Type B pancreatic cell (in vitro differentiated cells): ENCODE measurements at places on chromosomes 2 and 18.

DNA sequence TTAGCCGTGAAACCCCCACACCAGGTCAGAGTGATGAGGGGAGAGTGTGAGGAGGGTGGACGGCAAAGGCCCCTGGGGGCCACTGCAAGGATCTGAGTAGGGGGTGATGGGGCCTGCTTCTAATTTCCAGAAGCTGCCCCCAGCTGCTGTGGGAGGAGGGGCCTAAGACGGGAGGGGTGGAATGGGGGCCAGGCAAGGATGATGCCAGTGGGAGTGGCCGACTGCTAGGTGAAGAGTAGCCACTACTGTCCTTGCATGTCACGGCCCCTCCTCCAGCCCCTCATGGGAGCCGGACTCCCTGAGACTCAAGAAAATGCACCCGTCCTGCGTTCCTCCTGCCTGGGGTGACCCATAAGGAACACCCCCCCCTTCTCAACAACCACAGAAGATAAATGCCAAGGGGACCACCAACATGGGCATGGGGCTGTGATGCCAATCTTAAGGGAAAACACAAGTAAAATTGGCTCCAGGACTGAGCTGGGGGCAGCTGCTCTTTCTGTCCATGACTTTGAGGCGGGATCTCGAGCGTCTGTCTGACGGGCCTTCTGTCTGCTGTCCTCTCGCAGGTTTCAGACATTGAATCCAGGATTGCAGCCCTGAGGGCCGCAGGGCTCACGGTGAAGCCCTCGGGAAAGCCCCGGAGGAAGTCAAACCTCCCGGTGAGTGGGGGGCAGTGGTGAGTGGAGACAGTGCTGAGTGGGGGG, 24.2 kb upstream of the PRLH start:
- DNase-seq = no peak

- DNase-seq = no peak
Measured at GRCh38 chr2:186535861-186536260, 49.8 kb downstream of the ZC3H15 start.

GRCh38 chr2:10909050-10909995, 2.4 kb upstream of the KCNF1 start:
- DNase-seq = no peak

- no peak for DNase-seq
Measured at GRCh38 chr18:55142410-55142809, 183.1 kb upstream of the CCDC68 start.

DNA sequence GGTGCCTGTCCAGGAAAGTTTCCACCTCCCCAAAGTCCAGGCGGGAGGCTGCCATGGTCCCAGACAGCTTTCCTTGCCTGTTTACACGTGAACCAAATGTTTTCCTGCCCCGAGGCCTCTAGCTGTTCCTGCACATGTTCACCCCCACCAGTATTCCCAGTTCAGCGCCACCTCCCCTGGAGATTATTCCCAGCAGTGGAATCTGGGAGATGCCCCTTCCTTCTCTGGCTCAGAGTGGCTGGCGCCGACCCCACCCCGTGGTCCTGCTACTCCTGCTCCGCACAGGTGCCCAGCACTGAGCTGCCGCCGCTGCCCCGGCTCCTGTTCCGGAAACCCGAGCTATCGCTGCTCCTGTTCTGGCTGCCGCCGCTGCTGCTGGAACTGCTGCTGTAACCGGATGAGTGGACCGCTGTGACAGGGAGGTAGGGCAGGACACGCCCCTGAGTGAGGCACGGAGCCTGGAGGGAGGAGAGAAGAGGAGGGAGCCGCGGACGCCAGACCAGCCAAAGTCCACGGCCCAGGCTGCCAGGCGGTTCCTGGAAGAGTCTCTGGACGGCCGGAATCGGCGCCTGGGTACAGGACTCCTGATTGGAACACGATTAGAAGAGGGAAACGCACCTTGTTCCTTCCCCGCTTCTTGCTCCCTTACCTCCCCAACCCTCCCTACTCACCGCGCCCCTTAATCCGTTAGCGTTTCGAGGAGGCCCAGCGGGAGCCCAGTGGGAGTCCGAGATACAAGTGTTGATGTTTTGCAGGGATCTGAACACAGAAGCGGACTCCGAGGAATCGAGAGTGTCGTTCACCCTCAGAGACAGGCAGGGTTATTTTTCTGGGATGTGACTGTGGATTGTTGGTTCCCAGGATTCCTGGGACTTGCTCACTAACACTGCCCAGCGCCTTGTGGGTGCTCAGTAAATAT, at the start of gene PDE11A:
PDE11A (minus strand) TSS at position 395 of the 919 bp plus-strand sequence; CDS start at position 55, 340 bp downstream.
- peak; percentile 80 for DNase-seq

DNA sequence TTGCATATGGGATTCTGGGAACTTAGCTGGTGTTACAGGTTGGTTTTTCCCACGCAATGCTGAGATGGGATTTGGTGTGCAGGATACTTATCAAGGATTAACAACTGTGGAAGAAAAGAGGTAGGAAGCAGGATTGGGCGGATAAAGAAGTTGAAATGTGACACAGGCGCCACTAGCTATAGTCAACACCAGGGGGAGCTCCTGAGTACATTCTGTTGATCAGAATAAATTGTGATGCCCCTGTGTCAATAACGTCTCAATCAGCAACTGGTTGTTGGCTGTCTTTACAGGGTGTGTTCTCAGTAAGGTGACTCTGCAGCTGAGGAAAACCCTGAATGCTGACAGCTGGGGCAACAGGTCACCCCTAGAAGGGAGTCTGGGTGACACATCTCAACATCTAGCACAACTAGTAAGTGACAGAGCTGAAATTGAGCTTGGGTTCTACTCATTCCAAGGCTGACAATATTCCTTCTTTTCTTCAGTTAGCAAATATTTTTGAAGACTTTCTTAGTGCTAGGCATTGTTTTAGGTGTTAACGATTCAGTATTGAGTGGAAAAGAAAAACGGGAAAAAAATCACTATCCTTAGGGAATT, 143.0 kb downstream of the ARL6IP6 start:
- no peak for DNase-seq

DNA sequence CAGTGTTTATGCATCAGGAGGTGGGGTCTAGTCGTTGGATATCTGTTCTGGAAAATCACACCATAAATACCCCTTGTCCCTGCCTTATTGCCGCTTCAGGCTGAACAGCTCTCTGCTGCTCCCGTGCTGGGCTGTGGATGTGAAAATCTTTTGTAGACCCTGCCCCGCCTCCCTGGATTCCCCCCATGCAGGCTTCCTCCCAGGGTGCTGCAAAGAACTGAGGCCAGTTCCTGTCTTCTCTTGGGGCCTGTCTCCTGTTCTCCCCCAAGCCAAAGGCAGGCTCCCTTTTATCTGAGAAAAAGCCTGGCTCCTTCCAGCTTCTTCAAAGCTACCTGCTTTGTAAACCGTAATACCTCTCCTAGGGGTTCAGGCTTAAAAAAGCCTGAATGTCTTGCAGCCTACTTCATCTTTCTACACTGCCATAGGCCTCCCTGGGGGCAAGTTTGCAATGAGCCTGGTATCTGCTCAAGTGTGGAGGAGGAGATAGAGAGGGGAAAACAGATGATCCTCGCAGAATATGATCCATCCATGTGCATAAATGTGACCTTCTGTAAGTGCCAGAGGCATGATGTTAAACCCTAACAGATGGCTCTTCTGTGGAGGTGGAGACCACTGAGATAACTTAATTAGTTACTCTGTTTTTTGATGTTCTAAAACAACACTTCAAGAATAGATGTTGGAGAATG, 55.3 kb downstream of the VWA3B start:
- DNase-seq = no peak

DNA sequence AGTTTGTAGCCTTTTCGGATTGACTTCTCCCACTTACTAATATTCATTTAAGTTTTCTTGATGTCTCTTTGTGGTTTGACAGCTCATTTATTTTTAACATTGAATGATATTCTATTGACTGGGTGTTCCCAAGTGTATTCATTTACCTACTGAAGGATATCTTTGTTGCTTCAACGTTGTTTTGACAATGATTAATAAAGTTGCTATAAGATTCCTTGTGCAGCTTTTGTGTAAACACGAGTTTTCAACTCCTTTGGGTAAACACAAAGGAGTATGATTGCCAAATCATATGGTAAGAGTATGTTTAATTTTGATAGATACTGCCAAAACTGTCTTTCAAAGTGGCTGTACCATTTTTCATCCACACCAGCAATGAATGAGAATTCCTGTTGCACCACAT, 1200.9 kb downstream of the DSC3 start:
- DNase-seq = no peak

DNA sequence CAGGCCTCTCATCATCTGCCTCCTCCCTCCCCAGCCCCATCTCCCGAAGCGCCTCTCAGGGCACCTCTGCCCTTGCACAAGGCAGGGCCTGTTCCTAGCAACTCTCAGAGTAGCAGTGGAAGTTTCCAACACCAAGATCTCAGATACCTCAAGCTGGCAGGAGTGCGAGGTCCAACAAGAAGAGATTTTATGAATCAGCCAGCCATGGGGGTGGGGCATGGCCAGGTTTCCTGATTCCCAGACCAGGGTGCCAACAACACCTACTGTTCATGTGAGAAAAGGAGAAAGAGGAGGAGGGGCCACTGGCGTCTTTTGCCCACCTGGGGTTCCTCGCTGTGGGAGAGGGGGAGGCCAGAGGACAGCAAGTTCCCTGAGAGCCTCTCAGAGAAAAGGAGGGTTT, 6.6 kb upstream of the STEAP3 start:
- DNase-seq = no peak

DNA sequence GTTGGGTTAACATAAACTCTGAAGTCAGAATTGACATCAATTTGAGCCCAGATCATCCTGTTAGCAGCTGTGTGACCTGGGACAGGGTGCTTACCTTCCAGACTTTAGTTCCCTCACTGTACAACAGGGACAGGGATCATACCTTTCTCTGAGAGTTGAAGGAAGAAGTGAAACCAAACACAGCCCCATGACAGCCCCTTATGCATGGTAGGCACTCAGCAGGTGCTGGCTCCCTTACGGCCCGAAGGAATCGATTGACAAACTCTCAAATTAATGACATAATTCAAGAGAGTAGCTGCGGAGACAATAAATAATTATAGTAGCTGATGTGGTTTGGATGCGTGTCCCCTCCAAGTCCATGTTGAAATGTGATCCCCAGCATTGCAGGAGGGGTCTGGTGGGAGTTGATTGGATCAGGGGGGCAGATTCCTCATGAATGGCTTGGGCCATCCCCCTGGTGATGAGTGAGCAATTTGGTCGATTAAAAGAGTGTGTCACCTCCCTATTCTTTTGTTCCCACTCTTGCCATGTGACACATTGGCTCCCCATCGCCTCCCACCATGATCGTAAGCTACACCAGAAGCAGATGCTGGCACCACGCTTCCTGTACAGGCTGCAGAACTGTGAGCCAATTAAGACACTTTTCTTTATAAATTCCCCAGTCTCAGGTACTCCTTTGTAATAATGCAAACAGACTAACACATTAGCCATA, 72.4 kb downstream of the ODC1 start:
- DNase-seq = no peak

- no peak for DNase-seq
Measured at GRCh38 chr18:78976765-78977636, 2.6 kb upstream of the SALL3 start.

DNA sequence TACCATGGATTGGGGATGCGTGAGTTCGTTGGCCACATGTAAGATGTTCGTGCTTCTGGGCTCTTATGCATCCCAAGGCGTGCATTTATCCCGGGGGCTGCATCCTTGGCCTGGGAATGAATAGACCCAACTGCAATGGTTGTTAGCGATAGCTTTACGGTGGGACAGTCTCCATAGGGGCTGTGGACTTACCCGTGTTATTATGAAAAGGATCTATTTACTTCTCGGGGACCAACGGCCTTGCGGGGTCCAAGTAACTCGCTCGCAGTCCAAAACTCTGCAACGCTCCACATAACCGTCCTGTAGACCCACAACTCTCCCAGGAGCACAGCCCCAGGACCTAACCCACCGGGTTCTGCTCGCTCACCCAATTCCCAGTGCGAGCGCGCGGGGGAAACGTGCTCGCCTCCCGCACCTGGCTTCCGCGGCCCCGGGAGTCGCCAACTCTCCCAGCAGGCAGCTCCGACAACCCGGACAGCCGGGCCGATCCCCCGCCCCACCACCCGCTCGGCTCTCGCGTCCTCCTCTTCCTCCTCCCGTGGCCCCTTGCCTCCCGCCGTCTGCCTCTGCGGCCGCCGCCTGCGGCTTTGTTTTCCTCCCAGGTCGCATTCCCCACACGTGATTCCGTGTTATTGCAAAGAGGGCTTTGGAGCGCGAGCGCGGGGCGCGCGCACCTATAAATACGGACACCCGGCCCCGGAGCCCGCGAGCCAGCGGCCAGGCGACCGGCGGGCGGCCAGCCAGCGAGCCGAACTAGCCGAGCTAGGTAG, at the start of gene CABLES1:
CABLES1 (plus strand) TSS at position 706 of the 770 bp plus-strand sequence. CDS start 278 bp downstream, outside the sequence.
- DNase-seq = peak; percentile 77

DNA sequence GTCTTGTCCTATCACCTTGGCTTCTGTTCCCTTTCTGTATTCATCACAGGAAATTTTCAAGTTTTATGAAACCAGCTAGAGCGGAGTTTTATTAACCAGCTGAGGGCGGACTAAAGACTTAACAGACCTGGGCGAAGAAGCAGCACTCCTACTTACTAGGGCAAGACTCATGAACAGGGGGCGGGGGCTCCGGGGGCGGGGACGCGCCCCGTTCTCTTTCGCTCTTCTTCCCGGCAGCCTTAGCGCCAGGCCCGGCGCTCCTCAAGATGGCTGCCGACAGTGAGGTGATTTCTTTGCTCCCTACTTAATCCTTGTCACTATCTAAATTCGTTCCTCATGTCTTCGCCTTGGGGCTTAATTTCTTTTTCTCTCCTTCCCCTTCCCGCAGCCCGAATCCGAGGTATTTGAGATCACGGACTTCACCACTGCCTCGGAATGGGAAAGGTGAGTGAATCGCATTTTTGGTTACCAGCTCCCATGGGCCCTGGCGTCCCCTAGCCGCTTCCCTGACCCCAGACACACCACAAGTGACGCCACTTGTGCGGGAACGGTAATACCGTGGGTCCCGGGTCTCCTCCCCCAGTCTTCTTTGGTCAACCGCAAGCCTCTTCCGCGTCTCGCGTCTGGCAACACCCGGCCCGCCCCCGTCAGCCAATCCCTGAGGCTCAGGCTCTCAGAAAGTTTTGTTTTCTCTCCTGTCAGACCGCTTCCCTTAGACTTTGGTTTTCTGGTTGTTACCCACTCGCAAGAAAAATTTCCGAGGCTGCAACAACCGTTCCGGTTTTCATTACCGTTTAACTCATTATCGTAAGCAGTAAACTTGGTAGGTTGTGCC, at the start of gene RAB3GAP1:
RAB3GAP1 (plus strand) TSS at position 251 of the 835 bp plus-strand sequence; CDS start at position 267, 16 bp downstream.
- DNase-seq = peak; percentile 70

DNA sequence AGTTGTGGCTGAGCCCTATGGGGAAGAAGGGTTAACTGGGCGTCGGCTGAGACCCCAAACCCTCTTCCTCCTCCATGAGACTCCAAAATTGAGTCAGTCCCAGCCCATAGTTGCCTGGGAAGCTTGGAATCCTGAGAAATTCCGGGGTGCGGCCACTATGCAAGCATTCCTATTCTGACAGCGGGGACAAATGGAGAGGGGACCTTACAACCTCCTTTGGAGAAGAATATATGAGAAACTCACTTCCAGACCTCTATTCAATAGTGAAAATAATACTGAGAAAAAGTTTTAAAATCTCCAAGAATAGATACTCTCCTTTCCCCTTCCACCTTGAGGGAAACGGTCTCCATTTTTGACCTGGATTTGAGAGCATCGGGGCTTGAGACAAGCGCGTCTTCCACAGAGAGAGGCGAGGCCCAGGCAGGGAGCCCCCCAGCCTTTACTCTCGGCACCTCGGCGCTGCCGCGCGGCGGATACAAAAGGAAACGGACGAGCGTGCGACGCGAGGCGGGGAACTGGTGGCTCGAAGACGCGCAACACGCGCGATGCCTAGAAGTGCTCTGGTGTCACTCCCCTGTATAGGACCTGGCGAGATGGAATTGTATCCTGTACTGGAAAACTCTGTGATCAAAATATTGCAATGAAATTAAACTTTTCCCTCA, 11.1 kb downstream of the NR4A2 start:
- no peak for DNase-seq

- no peak for DNase-seq
Measured at GRCh38 chr2:8534729-8535468, 147.0 kb upstream of the ID2 start.

- DNase-seq = no peak
Measured at GRCh38 chr2:68487773-68488355, 20.5 kb downstream of the APLF start.
